ENCODE measurements at places on chromosomes 1 and 21.

- DNase-seq, result peak; percentile 25
Observed at GRCh38 chr1:37037690-37038089, 3.4 kb upstream of the GRIK3 start.

DNA sequence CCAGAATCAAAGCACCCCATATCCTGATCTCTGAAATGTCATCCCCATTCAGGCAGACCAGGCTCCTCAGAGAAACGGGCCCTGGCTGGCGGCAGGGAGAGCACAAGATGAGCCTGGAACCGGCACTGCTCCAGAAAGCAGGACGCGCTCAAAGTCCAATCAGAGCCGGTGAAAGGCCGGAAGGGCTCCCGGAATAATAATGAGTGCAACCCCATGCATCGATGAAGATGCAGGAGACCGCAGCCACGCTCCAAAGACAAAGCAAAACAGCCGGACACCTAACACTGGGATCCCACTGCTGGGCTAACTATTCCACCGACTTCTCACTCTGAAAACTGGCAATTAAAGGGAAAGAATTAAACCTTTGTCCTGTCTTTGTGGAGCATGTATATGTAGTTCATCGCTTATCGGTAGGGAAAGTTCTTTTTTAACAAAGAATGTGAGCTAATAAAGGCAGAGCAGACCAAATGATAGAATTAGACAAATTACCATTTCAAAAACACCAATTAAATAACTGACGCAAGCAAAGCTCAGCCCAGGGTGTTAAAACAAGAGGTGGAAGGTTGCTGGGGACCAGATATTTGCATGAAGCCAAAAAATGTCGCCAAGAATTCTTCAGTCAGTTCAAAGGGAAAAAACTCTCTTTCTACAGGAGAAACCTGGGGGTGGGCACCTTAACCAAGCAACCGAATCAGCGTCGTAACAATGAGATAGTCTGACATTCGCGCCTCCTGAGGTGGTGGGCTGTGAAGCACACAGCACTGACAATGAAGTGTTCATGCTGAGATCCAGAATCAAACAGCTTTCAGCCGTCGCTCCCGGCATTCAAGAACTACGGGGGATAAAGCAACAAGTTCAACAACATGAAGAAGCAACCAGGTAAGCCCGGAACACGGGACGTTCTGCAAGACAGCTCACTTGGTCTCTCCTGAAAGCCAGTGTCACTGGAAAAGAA is 95.2 kb downstream of the NPHP4 start:
- peak; percentile 17 for DNase-seq

- DNase-seq, result no peak
Observed at GRCh38 chr1:53348486-53349368, 20.9 kb upstream of the LRP8 start.

DNA sequence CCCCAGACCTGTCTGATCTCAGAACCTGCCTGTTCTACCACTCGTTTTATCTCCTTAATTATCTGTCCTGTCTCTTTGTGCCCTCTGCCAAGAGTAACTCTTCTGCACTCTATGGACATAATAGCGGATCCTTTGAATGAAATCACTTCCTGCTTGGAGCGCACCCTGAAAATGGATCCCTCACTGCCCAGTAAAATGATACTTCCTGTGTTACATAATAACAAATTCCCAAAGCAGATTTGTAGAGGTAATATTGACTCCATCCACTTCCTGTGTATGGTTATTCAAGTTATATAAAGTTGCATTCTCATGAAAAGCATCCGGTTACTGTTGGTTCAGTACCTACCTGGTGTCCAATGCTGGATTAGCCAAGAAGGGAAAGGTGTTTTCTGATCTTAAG is 246.0 kb downstream of the TRABD2B start:
- DNase-seq, result no peak

DNA sequence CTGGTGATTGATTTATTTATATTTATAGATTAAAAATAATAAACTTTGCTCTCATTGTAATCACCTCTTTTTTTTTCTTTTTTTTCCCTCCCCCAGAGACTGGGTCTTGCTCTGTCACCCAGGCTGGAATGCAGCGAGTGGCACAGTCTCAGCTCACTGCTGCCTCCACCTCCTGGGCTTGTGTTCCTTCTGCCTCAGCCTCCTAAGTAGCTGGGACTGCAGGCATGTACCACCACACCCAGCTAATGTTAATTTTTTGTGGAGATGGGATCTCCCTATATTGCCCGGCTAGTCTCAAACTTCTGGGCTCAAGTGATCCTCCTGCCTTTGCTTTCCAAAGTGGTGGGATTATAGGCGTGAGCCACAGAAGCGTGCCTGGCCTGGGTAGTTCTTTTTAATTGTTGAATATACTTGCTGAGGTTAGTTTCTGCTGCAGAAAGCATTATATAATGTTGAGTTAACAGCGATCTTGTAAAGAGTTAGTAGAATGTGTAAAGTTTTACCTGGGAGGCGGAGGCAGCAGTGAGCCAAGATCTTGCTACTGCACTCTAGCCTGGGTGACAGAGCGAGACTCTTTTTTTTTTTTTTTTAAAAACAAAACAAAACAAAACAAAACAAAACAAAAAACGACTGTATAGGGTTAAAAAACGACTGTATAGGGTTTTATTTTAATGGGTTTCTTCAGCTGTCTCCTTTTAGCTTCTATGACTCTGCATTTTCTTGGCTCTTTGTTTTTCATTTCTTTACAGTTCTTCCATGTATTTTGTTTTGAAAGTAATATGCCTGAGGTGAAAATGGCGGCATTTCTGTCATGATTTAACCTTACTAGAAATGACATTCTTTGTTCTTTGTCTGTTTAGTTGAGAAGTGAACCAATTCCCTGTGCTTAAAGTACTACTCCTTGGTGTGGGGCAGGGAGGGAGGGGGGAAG is 82.7 kb downstream of the CAMTA1 start:
- no peak for DNase-seq

DNA sequence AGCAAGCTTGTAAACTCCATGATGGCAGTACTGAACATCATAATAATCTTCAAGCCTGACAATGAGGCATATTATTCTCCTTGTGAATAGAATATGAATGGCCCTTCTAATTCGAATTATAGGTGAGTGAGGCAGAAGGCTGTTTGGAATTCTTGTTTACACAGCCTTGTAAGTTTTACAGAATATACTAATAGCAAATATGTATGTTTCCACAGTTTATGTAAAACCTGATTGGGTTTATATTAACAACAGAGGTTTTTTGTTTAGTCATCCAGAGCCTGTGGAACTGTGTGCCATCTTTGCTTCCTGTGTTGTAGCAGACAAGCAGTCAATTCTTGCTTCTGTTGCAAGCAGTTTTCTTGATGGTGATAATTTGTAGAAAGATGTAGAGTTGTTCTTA is 8.0 kb downstream of the OSBPL9 start:
- DNase-seq, result no peak

DNA sequence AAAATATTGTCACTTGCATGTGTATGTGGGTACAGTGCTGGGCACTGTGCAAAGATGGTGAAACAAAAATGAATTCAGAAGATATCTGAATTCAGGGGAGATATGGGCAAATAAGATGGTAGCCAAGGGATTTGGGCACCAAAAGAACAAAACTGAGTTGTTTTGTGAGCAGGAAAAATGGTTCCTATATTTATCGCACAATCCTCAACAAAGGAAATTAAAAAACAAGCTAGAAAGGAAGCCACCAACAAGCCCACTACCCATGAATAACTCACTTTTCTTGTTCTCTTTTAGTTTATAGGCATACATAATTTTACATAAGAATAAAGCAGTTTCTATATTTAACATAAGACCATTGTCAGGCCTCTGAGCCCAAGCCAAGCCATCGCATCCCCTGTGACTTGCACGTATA is 40.7 kb upstream of the VASH2 start:
- DNase-seq, result no peak

DNA sequence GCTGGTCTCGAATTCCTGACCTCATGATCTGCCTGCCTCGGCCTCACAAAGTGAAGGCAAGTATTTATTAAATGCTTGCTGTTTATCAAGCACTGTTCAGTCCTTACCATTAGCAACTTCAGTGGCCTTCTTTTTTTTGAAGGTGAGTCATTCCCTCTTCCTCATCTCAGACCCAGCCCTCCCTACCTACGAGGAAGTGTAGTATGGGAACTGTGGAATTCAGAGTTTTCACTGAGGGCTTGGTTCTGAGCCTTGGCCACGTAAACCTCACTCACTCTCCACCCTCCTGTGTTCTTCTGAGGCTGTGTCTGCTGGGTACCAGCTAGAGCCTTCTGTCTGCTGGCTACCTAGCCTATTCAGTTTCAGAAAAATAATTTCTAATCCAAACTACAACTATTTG is 218.3 kb upstream of the SGIP1 start:
- no peak for DNase-seq

DNA sequence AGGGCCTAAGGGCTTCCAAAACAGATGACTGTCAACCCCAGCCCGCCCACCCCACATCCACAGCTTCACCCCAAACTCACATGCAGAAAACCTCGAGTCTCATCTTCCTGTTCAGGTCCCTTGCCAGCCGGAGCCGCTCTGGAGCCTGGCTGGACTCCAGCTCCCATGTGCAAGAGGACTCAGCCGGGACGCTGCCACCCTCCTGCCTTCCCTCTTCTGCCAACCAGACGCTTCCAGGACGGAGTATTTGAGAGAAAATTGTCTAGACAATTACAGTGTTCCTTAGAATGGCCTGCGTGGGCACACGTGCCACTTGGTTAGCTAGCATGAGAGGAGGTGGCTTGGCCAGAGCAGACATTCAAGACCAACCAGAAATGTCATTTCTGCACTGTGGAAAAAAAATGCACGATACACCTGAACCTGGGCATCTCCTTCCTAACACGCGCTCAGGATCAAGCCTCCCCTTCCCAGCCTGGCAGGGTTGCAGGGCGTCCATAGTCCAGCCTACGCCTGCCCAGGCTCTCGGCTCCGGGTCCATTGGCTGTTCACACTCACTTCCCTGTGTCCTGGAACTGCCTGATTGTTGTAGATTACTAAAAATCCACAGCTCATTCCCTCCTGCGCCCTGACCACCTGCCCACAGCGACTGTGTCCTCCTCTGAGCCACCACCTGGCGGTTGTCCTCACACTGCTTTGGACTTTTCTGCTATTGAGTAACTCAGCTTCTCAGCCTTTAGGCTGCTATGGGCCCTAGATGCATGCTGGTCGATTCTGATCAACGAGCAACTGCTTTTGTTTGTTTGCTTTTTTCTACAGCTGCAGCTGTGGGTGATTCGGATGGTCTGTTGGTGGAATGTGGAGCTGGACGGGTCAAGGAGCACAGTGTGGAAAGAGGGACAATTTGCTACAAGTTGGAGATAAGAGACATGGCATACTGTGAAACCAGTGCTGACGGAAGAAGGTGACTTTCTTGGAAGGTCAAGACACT is at the start of gene CLDN14:
TSS of gene CLDN14 (minus strand) at position 708 of the 988 bp plus-strand sequence. CDS start 18,427 bp downstream, outside the sequence.
- DNase-seq, result no peak

- DNase-seq, result no peak
Observed at GRCh38 chr1:67515324-67516080, 85.3 kb upstream of the SERBP1 start.

DNA sequence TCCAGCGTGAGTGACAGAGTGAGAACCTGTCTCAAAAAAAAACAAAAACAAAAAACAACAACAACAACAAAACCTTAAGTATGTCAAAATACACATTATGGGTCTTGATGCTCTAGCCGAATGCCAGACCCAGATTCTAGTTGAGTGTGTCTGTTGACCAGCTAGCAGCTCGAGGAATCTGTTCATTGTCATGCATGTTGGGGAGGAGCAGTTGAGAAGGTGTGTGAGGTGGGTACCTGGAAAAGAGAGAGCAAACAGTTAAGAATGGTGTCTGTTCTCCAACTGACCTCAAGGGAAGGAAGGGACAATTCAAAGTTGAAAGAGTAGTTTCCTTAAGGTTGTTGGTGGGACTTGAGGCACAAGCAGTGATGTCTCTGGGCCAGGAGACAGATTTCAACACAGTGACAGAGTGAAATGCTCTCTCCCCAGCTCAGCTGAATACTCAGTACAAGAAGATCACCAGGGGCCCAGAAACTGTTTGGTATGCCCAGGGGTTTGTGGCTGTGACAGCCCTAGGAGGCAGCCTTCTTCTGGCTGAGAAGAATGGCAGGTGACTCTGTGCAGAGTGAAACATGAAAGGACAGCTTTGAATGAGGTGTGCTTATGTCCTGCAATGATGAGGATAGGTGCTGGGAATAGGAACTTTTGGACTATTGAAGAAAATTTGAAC is 14.4 kb upstream of the POU2F1 start:
- DNase-seq, result no peak

DNA sequence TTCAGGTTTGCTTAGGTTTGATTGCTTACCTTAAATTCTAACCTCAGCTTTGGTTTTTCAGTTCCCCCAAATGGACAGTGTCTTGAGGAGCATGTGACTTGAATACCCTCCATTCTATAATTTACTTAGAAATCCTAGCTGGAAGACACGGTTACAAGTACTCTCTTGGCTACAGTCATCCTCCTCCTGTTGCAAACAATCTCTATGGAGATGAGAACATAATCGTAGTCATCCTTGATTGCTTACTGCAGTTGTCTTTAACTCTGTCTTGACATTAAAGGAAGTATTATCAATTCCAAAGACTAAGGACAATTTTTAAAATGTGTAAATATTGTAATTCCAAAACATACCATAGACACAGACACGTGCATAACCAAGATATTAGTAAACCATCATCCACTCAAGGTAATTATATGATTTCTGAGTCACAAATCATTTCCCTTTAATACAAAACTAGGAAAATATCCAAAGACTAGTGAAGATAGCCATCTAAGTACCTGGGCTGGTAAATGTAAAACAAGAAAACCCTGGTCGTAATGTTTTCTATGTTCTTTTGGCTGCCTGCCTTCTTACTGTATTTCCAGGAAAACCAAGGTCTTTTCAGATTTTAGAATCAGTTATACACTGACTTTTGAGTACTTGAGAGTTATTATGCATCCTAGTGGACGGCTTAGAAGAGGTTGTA is 149.9 kb downstream of the CHRM3 start:
- DNase-seq, result no peak

- DNase-seq, result no peak
Observed at GRCh38 chr21:29677326-29677725, 262.5 kb downstream of the GRIK1 start.

DNA sequence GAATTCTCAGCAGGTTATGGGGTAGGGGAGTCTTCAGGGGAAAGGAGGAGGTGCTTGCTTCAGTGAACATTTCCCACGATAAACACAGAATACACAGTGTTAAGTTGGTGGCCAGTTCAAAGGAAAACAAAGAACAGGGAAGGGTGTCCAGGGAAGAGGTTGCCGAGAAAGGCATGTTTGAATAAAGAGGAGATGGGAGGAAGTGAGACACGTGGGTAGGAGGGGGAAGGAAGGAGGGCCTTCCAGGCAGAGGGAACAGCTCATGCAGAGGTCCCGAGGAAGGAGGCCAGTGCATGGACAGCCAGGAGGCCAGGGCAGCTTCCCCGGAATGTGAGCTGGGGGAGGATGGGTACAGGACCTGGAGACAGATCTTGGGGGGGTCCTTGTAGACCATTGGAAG is 130.3 kb upstream of the TMEM51 start:
- no peak for DNase-seq

- DNase-seq, result no peak
Observed at GRCh38 chr1:8822373-8823294, 5.2 kb upstream of the RERE start.

DNA sequence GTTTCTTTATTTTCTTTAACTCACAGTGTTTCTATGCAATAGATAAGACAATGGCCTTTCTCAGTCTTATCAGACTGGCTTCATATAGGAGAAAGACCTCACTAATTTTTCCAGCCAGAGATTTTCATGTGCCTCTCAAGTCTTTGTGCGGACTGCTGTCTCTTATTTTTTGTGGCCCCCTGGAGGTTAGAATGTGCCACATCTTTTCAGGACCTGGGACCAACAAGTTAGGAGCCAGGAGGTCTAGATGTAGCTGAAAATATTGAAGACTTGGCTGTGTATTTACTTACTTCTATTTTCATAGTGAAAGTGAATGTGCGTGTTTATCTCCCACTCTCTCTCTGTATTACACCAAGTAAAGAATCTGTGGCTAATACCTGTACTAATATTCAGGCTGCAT is 42.1 kb upstream of the CFHR3 start:
- no peak for DNase-seq

- no peak for DNase-seq
Observed at GRCh38 chr21:35559829-35560225, 500.5 kb downstream of the SETD4 start.

Data from caudate nucleus (tissue), 63 donors.